GM12891 (cell line): ENCODE measurements at places on chromosomes 1 and 21.

DNA sequence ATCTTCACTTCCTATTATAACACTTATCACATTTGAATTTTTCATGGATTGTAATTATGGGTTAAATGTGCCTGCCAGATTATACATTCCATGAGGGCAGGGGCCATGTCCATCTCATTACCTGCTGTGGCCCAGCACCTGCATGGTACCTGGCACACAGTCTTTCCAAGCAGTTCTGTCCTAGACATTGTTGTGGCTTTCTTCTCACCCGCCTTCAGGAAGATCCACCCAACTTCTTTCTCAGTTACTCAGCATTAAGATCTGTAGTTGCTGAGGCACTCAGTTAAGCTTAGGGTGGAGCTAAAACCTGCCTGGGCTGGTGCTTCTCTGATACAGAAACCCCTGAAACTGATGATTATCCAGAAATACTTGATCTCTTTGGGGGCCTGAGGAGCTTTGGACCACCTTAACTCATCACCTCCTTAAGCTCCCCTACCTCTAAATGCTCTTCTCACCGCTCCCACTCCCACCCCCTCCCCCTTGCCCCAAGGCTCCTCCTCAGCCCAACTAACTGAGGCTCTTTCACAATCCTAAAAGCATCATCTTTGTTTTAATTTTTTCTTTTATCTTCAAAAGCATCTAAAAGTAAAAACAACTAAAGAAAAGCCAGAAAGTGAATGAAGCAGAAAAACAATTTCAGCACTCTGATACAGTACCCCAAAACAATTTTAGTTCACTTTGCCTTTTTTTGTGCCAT is 190.6 kb downstream of the FGGY start:
- DNase-seq = no peak

DNA sequence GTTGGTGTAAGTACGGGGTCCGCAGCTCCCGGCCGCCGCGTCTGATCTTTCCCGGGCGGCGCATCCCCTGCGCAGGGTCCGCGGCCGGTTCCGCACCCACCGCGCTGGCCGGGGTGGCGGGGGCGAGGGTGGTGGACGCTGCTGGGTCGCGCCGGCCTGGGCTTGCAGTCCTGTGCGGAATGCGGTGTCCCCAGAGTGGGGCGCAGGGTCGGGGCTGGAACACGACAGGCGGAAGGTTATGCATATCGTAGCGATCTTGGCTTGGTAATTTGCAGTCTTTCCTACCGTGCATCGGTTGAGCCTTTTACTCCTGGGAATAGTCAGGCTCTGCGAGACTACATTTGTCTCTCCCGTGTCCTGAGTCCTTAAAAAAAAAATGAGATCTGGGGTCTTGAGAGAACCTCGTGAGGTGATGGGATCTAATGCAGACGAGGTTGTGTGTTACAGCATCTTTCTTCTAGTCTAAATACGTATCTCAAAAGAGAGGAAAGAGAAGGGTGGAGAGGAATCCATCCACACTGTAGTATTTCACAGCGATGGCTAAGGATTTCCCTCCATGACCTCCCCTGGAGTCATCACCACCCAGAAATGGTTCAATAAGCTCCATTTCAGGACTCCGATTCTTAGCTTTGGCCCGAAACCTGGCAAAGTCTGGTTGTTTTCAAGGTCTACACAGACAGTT is 572 bp downstream of the ATP1B1 start:
- no peak for DNase-seq

DNA sequence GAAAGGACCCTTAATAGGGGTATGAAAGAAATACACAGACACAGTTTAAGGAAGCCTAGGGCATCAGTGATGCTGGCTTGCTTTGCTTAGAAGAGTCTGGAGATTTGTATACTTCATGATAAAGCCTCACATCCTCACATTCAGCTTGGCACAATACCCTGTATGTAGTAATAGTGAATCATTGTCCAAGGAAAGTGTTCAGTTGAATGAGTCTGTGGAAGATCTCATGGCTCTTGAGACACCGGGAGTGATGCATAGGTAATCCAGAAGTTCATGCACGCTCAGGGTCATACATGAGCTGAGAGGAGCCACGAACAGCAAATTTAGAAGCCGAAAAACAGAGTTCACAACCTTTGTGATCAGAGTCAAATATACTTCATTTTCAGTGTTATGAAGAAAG is 537.2 kb upstream of the TMPRSS15 start:
- DNase-seq = no peak

DNA sequence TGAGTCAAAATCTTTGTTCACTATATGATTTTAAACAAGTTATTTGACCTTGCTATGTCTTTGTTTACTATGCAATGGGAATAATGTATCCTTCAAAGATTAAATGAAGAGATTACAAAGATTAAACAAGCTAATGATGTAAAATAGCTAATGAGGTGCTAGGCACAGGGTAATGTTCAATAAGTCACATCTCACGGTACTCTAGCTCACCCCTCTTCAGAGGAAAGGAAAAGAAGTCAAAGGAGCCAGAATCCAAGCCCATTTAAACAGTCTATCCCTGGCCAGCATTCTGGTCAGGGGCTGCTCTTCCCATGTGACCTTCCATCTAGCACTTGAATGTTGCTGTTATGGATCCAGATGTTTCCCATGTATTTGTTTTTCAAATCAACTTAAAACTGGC is 412.4 kb upstream of the CAMK1G start:
- DNase-seq = no peak

GRCh38 chr1:2101946-2102345 is 51.7 kb downstream of the PRKCZ start:
- DNase-seq = no peak

- DNase-seq = no peak
These were observed 8.3 kb downstream of the NHLH2 start for GRCh38 chr1:115832651-115833050.

DNA sequence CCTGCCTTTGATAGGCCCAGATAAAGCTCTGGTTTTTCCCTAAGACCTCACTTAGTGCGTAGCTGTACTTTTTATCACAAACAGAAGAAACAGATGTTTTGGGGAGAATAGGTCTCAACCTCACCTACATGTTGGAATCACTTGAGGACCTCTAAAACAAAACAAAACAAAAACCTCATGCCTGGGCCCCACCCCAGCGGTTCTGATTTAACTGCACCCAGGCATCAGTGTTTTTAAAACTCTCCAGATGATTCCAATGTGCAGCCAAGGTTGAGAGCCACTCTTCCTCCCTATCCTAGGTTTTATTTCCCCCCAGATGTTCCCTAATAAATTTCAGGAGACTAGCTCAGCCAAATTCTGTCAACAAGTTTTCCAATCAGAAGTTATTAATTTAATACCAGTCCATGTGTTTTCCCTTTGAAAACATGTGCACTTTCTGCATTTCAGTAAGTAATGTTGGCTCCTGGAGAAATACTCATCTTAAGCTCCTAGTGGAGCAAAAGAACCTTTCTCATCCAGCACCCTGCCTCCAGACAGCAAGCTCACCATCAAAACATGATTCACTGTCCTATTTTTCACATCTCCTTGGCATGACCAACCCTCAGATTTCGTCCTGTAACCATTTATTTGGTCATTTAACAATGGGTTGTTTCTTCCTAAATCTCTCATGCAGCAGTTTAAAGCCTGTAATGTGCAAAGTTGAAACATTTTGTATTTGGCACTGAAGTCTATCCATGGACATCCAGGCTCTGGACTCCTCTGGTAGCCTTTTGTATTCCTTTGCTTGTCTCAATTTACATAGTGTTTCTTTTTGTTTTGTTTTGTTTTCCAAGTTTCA is 27.5 kb downstream of the LRRC8C start:
- no peak for DNase-seq

- DNase-seq = no peak
These were observed 478 bp downstream of the MAD2L2 start for GRCh38 chr1:11680270-11681070.

GRCh38 chr1:194295685-194296084 is 1109.3 kb upstream of the B3GALT2 start:
- no peak for DNase-seq

DNA sequence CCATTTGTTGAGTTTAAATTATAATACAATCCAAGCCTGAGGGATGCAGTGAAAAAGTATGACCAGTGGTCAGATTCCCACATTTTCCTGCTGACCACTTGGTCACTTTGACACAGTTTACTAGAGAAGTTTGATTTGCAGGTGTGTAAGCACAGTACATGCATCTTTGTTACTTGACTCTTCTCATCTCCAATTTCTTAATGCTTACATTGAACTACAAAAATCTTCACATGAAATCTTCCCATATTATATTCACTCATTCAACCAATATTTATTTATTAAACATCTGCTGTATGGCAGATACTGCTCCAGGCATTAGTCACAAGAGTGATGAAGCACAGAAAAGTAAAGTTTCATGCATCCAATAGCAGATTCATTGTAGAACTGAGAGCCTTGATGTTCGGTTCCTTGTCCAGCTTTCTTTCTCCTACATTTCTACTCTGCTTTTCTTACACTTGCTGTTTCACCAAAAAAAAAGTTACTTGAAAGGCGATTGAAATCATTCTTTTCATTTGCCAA is 211.7 kb downstream of the NFIA start:
- no peak for DNase-seq

- DNase-seq = no peak
These were observed 5.1 kb downstream of the IFNAR2 start for GRCh38 chr21:33234635-33235520.

DNA sequence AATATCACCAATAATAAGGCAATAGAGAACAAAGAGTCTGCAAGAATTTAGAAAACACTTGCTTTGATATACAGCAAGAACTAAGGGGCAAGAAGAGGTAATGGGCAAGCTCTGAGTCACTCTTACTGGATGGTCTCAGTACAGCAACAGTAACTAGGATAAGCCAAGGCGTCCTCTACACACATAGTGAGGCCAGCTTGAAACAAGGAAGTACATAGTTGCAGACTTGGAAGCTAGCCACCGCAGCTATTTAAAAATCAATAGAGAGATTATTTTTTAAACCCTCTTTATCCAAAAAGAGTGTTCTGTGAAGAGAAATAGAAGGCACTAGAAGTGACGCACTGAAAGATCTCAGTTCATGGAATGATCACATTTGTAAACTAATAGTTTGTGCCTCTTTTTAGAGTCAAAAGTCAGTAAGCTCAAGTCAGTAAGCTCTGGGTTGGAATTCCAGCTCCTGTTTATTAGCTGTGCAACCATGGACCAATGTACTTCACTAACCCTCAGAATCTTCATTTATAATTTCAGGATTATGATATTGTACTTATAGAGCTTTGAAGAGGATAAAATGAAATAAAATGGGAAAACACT is 118.6 kb downstream of the AKT3 start:
- DNase-seq = no peak

DNA sequence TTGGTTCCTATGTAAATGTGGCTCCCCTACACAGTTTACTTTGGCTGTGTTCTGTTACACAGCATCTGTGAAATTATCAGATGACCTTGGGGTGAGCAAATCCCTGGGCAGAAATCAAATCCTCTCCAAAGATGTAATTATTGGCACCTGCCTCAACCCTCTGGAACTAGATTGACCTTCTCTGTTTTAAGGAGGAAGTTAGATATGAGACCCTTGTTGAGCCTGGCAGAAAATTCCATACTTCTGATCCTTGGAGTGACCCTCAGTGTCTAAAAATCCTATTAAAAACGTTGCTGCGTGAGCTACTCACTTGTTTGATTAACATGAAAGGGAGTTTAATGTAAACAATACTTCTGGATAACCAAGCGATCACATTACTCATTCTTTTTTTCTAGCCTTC is 122.0 kb downstream of the CLIC6 start:
- DNase-seq = no peak

GRCh38 chr1:52825868-52826267 is 16.7 kb upstream of the ZYG11A start:
- DNase-seq = no peak

DNA sequence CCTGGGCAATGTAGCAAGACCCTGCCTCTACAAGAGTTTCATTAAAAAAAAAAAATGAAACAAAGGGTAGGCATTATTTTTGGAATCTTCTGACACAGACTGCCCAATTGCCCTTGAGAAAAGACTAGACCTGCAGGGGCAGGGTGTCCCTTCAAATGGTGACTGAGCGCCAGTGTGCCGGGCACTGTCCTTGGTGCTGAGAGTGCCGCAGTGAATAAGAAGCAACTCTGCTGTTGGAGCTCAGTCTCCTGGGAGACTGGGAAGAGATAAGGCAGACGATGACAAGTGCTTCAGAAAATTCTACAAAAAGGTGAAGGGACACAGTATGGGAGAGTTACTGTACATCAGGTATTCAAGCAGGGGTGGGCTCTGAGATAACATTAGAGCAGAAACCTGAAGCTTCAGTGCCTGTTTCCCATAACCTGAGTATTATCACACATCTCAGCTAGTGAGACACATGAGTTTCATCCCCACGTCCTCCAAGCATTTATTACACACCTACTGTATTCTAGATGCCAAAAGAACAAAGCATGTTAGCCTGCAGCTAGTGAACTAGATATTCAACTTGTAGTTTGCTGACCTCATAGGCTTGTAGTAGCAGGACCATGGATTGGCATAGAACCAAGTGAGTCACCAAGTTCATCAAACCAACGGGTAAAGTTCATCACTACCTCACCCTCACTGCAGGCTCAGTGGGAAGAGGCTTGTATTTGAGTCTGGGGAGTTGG is 18.4 kb upstream of the RPL11 start:
- no peak for DNase-seq

DNA sequence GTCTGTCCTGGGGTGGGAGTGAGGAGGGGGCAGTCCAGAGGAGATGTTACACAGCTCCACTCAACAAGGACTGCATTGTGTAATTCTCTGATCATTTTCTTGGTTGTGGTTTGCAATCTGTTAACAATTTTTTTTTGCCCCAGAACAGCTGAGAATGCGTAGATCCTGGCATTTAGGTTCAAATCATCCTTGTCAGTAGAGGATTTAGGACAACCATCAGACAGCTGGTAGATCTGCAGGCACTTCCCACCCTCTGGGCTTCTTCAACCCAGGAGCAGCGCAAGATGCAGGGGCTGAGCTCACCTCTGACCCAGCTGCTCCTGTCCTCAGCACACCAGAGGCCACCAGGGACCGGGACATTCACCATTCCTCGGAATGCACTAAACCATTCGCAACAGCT is 13.5 kb downstream of the BCAR3 start:
- DNase-seq = no peak

DNA sequence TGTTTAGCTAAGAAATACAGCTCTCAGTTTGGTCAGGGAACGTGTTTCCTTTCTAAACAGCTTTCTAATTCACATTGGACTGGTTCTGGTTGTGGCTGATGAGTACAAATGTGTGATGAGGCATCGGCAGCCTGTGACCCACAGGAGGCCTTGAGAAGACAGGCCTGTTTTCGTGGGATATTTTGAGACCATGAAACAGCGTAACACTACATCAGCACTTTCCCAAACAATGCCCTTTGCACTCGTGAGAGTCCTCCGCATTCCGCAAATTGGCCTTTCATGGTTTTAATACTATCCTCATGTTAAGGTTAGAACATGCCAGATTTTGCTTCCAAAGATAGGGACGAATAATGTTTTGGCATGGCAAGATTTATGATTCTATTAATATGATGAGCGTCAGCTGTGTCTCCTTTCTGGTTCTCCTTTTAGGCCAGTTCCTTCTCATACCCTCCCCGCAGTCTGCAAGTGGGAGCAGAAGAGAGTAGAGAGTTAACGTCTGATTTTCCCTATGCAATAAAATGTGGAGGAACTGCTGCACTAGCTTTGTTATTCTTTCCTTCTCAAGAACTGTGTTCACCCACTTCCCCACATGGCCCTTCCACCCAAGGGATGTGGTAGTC is 84.3 kb upstream of the L1TD1 start:
- no peak for DNase-seq

GRCh38 chr1:117964290-117965038 is 34.9 kb downstream of the WDR3 start:
- DNase-seq = no peak
